ENCODE measurements at places on chromosomes 2 and 18. TPM values are rescaled to one million over a fixed set of nuclear protein-coding genes. Genes with fewer than 3 reads are reported as not detected.

GRCh38 chr2:217681791-217682190 is 321.0 kb downstream of the TNS1 start:
- no peak for DNase-seq
- no peak overlapping the region for H3K4me3 ChIP-seq
- no peak overlapping the region for H3K27ac ChIP-seq
- peaks cover 5% of the 10 kb centered on the region for H3K4me1 ChIP-seq
- H3K36me3 ChIP-seq = no peaks in the 10 kb centered on the region

GRCh38 chr2:156192468-156192867 is 140.1 kb downstream of the NR4A2 start:
- DNase-seq = no peak
- H3K4me1 ChIP-seq = no peaks in the 10 kb centered on the region

- no peaks in the 10 kb centered on the region for H3K4me1 ChIP-seq
- no peak overlapping the region for H3K4me3 ChIP-seq
- no peak overlapping the region for H3K27ac ChIP-seq
- H3K27me3 ChIP-seq = no peaks in the 10 kb centered on the region
- H3K36me3 ChIP-seq = no peaks in the 10 kb centered on the region
Observed at GRCh38 chr18:13626544-13626908, 99.8 kb downstream of the FAM210A start.

- H3K4me1 ChIP-seq = no peaks in the 10 kb centered on the region
- H3K36me3 ChIP-seq = no peaks in the 10 kb centered on the region
- H3K4me3 ChIP-seq = no peak overlapping the region
- H3K27me3 ChIP-seq = no peaks in the 10 kb centered on the region
- no peak overlapping the region for H3K27ac ChIP-seq
Observed at GRCh38 chr2:84175340-84175739, 283.7 kb downstream of the SUCLG1 start.

DNA sequence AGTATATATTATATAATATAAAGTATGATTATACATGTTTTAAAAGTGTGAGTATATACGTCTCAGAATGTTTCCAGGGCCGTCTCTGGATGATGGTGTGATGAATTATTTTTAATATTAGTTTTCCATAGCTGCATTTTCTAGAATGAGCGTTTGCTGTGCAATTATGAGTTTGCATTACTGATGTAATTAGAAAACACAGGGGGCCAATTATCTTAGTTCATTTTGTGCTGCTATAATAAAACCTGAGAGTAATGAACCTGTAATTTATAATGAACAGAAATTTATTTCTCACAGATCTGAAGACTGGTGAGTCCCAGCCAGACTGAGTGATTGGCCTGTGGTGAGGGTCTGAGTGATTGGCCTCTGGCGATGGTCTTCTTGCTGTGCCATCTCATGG is 4.0 kb upstream of the HJURP start:
- no peak for DNase-seq
- H3K36me3 ChIP-seq = peaks cover 1% of the 10 kb centered on the region
- no peak overlapping the region for H3K4me3 ChIP-seq

DNA sequence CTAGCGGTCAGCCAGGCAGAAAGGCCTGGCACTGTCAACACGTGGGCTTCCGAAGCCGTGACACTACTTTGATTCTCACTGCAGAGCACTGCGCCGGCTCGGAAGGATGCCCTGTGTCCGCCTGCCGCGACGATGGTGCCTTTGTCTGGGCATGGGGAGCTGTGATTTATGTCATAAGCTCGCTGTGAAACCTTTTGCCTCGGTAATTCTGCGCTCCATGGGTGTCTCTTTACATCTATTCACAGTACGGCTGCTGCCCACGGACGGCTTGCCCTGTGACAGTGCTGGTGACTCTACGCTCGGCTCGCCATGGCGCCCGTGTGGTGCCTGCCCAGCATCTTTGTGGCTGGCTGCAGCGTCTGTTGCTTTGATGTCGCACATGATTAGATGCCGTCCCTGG is 43.1 kb upstream of the GBX2 start:
- H3K36me3 ChIP-seq = no peaks in the 10 kb centered on the region
- no peak for DNase-seq
- no peaks in the 10 kb centered on the region for H3K4me1 ChIP-seq
- H3K27me3 ChIP-seq = peaks cover 73% of the 10 kb centered on the region
- no peak overlapping the region for H3K27ac ChIP-seq

Gene TUBA4B
- total RNA-seq = not detected

DNA sequence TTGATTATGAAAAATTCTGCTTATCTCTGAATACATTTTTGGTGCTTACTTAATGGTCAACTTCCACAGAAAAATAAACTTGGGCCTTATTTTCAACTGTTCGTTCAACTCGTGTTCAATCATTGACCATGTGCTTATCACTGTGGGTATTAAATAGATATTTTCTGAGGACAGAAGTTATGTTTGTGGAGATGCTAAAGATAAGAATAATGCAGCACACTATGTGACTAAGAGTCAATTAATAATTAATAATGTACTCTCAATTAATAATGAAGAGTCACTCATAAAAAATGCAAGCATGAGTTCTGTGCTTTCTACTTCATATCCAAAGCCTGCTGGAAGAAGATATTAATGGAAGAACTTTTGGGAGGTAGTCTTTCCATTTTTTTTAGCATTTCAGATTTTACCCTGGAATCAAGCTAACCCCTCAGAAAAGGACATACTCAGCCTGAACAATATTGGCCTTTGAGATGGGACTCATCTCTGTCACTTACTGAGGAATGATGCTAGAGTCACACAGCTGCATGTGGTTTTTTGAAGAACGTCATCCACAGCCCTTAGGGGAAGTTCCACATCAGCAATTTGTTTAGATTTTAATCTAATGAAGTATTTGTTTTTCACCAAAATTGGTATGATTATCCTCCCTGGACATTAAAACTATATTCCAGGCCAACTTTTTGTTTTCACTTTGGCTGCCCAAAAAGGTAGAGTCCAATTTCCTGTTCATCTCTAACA is 191.9 kb upstream of the CRIM1 start:
- no peaks in the 10 kb centered on the region for H3K4me1 ChIP-seq
- H3K27me3 ChIP-seq = no peaks in the 10 kb centered on the region
- no peak overlapping the region for H3K27ac ChIP-seq
- H3K4me3 ChIP-seq = no peak overlapping the region
- no peak for DNase-seq

DNA sequence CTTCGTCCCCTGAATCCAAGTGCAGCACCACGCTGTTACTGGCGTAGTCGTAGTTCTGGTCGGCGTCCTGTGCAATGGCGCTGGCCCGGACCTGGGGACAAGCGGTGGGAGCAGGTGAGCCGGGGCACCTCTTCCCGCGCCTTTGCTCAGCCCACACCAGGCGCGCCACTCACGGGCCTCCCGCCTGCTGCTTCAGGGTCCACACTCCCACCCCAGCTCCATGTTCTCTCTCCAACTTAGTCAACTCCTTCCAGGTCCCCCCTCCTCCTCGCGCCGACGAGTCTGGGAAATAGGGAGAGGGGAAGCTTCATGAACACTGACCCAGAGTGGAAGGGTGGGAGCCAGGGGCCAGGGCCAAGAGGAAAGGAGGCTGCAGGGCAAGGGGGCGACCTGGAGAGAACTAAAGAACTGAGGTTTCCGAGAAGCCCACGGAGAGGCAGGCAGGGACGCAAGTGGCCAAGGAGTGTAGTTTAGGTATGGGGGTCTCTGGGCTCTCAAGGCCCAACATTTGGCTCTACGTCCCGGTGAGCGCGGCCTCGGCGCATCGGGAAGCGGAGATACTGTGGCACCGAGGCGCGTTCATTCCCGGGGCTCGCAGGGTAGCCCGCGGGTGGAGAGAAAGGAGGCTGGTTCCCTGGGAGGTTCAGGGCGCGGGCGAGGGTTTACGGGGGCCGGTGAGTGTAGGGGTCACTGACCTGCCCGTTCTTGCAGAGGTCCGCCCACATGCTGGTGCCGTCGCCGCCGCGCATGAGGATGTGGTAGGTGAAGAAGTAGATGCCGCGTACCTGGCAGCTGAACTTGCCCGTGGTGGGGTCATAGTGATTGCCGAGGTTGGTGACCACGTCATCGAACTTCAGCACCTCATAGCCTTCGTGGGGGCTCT is 1.4 kb downstream of the C1QL2 start:
- no peaks in the 10 kb centered on the region for H3K4me1 ChIP-seq
- no peak overlapping the region for H3K4me3 ChIP-seq
- no peaks in the 10 kb centered on the region for H3K36me3 ChIP-seq
- H3K27me3 ChIP-seq = peaks cover 45% of the 10 kb centered on the region
- no peak for DNase-seq
- no peak overlapping the region for H3K27ac ChIP-seq

GRCh38 chr2:240254337-240255164 is 114.1 kb upstream of the OTOS start:
- no peak overlapping the region for H3K4me3 ChIP-seq
- DNase-seq = no peak
- no peak overlapping the region for H3K27ac ChIP-seq
- H3K4me1 ChIP-seq = no peaks in the 10 kb centered on the region
- H3K27me3 ChIP-seq = no peaks in the 10 kb centered on the region

DNA sequence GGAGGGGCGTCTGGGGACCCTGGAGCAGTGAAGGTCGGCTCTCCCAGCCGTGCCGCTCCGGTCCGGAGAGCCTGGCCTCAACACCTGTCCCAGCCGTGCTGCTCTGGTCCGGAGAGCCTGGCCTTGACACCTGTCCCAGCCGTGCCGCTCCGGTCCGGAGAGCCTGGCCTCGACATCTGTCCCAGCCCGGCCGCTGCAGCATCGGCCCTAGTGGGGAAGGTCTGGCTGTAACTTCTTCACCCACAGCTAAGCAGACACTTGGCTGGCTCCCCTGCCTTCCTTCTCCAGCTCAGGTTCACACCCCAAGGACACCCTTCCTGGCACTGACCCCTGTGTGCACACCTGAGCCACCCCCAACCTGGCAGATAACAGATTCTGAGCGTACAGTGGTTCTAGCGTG is 4.6 kb downstream of the KCNG2 start:
- H3K27me3 ChIP-seq = peaks cover 30% of the 10 kb centered on the region
- no peaks in the 10 kb centered on the region for H3K36me3 ChIP-seq
- H3K4me1 ChIP-seq = no peaks in the 10 kb centered on the region
- no peak overlapping the region for H3K27ac ChIP-seq
- DNase-seq = no peak

Gene BBS5
- total RNA-seq = 11.5 TPM

- H3K27ac ChIP-seq = no peak overlapping the region
- DNase-seq = no peak
- H3K36me3 ChIP-seq = no peaks in the 10 kb centered on the region
Observed at GRCh38 chr2:238378230-238379095, 48.3 kb upstream of the ASB1 start.

DNA sequence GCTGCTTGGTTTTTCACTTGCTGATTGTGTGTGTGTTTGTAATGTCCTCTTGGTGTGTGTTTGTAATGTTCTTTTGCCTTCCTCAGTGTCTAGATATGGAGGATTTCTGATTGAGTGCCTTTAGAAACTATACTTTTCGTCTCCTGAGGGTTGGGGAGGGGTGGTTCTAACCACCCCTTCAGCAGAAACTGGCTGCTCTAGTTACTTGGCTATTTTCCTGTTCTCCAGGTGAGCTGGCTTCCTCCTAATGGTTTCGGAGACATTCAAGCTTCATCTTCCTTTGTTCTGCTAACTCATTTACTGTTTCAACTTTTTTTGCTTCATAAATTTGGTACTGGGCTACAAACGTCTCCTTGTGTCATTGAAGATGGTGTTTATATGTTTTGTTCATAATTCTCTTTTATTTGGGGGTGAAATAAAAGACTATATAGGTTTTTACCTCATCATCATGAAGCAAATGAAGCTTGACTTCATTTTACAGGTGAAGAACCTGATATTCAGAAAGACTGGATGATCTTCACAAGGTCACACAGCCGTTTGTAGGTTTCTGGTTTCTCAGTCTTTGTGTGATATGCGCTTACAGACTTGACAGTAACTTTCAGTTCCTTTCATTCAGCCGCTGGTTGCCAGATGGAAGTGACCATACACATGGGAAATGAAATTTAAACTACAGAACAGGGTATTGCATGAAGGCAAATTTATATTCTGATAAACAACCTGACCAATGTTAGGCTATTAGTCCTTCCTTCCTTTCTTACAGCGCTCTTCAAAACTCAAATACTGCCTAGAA is 238.5 kb downstream of the GALR1 start:
- no peaks in the 10 kb centered on the region for H3K36me3 ChIP-seq
- no peaks in the 10 kb centered on the region for H3K27me3 ChIP-seq
- no peak overlapping the region for H3K4me3 ChIP-seq
- no peak for DNase-seq

Gene MSTN
- not detected for total RNA-seq

Gene CYP1B1
- total RNA-seq = 0.92 TPM

DNA sequence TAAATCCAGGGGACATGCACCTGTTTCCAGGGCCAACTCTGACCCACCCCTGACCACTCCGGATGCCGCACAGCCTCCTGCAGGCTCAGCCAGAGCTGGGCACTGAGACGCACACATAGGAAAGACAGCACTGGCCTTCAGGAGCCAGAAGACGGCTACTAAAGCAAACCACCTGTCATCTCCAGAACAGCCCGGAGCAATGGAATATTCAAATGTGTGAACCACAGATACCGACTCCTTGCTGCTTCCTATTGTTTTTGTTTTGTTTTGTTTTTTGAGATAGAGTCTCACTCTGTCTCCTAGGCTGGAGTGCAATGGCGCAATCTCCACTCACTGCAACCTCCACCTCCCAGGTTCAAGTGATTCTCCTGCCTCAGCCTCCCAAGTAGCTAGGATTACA is 94.0 kb downstream of the LAMA1 start:
- no peaks in the 10 kb centered on the region for H3K36me3 ChIP-seq
- H3K27ac ChIP-seq = no peak overlapping the region
- no peak overlapping the region for H3K4me3 ChIP-seq
- no peaks in the 10 kb centered on the region for H3K27me3 ChIP-seq
- DNase-seq = no peak

Gene CNTNAP5
- not detected for total RNA-seq

Gene GPR75
- 4.8 TPM for total RNA-seq

Gene EHD3
- 4.4 TPM for total RNA-seq

Gene RTP5
- not detected for total RNA-seq

GRCh38 chr2:209761566-209761965 is 10.1 kb upstream of the UNC80 start:
- peaks cover 62% of the 10 kb centered on the region for H3K27me3 ChIP-seq
- DNase-seq = no peak

DNA sequence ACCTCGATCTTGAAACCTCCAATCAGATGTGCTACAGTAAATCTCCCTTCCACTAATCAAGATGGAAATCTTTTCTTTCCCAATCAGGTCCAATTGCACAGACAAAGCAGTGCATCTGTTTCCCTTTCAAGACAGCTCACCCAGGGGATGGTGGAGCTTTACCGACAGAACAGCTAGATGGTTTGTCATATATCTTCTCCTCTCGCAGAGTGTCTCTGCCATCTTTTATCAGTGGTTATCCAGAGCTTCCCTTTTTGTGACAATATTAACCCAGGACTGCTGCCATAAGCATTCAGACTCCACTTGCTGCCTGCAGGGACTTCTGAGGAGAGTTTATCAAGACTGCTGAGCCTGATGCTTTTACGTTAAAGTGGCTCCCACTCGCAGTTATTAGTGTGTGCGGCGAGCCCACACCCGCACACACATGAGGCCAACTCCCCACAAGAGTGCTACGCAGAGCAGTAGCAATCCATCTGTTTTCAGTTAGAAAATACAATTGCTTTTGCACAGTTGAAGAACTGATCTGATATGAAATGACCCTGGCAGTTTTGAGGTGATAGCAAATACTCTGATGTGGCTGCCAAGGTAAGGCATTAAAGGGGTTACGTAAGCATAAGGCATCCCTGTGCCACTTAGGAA is 398.9 kb downstream of the NCKAP5 start:
- H3K4me1 ChIP-seq = peaks cover 53% of the 10 kb centered on the region
- H3K27me3 ChIP-seq = no peaks in the 10 kb centered on the region
- no peaks in the 10 kb centered on the region for H3K36me3 ChIP-seq
- no peak overlapping the region for H3K4me3 ChIP-seq

- no peaks in the 10 kb centered on the region for H3K4me1 ChIP-seq
- no peaks in the 10 kb centered on the region for H3K36me3 ChIP-seq
- no peak overlapping the region for H3K4me3 ChIP-seq
- DNase-seq = no peak
- H3K27me3 ChIP-seq = no peaks in the 10 kb centered on the region
- H3K27ac ChIP-seq = no peak overlapping the region
Observed at GRCh38 chr2:120609826-120610395, 125.8 kb upstream of the GLI2 start.

All from A673 (cell line).